ENCODE measurements at places on chromosomes 5 and 9.

DNA sequence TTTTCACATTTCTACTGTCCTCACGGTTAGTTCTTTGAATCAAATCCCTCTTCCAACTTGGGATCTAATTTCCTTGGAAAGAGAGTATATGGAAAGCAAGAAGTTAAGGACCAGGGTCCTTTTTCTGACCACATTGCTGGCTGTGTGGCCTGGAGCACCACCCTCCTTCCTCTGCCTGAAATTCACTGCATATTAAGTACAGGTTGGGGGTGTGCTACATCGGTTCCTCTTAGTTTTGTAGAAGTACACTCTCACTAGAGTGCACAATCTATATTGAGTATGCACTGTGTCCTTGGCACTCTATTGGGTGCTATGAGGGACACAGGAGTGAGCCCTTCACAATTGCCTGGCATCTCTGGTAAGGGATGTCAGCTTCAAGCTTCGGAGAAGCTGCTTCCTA, 53.8 kb upstream of the KLF9 start:
- no peak for DNase-seq

GRCh38 chr9:5762421-5762820, 70.5 kb downstream of the ERMP1 start:
- no peak for DNase-seq

GRCh38 chr5:153573326-153574033, 83.0 kb downstream of the GRIA1 start:
- DNase-seq = no peak

DNA sequence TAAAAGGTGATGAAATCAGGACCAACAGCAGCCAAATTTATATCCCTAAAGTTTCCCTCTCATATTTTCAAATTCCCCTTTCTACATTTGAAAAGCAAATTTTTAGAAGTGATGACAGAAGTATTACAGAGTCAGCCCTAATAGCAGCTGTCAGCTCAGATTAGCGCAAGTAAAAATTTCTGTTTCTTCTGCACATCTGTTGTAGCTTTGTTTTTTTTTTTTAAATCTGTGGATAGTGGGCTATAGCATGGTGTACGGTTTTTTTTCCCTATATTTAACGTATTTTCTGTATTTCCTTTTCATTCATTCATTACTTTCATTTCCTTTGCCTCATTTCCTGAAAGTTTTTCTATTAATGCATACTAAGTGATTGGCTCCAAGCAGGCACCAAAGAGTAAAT, 99.1 kb downstream of the MACIR start:
- DNase-seq = no peak

GRCh38 chr5:163861670-163862069, 356.3 kb downstream of the MAT2B start:
- no peak for DNase-seq

- no peak for DNase-seq
Observed at GRCh38 chr9:84103651-84104377, 123.2 kb downstream of the RMI1 start.

GRCh38 chr5:63070001-63070400, 491.4 kb downstream of the LRRC70 start:
- no peak for DNase-seq

- no peak for DNase-seq
Observed at GRCh38 chr9:99681113-99681512, 140.6 kb upstream of the NR4A3 start.

- DNase-seq = no peak
Observed at GRCh38 chr5:75651575-75652238, 40.5 kb downstream of the ANKDD1B start.

DNA sequence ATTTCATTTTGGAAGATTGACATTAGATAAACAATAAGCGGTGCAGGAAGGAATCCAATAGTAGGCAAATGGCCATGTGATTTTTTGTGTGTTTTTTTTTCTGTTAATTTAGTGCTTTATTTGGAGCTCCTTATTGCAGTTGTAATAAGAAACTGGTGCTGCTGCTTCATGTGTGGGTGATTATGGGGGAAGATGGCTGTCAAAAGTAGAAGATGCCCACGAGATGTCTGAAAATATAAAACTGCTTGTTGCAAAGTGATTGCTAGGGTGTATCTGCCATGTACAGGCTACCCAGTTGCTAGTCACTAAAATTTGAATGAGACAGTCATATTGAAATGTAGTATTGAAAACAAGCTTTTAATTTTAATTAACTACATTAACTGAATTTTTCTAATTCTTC, 216.7 kb upstream of the FTMT start:
- DNase-seq = no peak

DNA sequence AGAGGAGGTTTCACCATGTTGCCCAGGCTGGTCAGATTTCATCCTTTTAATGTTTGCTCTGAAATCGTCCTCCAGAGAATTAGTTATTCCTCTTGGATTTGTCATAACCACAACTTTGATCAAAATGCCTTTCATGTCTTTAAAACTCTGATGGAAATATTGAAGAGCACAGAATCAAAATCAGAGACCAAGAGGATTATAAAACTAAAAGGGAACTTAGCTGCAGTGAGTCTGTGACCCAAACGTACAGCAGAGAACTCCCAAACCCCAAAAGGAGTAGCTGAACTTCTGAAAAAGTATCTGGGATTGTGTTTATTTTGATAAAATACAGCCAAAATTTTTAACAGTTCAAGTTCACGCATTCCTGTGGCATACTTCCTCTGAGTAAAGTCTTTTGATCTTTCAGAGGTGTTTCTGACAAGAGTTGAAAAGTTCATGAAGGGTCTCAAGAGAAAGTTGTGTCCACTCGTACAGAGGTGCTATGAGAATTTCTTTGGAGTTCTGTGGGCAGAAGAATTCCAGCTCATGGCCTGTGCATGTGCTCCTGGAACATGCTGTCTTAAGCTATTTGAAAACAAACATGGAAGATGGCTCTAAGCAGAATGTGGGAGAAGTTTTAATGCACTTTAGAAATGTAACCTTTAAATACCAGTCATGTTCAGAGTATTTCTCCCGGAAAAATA, 124.0 kb downstream of the ESM1 start:
- DNase-seq = no peak

DNA sequence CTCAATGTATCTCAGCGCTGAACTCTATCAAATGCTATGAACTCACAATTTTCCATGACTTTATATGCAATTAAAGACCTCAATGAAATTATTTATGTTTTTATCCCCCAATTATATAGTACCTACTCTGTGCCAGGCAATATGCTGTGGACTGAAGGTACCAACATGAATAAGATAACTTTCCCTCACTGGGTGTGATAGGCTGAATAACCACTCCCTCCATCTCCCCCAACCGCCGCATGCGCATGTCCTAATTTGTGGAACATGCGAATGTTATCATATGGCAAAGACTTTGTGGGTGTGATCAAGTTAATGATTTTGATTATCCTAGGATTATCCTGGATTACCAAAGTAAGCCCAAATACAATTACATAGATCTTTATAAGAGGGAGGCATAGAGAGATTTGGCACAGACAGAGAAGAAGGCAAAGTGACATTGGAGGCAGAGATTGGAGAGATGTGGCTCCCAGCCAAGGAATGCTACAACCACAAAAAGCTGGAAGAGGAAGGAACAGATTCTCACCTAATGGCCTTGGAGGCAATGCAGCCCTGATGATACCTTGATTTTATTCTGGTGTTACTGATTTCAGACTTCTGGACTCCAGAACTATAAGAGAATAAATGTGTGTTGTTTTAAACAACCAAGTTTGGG, 149.1 kb upstream of the VCAN start:
- DNase-seq = no peak

DNA sequence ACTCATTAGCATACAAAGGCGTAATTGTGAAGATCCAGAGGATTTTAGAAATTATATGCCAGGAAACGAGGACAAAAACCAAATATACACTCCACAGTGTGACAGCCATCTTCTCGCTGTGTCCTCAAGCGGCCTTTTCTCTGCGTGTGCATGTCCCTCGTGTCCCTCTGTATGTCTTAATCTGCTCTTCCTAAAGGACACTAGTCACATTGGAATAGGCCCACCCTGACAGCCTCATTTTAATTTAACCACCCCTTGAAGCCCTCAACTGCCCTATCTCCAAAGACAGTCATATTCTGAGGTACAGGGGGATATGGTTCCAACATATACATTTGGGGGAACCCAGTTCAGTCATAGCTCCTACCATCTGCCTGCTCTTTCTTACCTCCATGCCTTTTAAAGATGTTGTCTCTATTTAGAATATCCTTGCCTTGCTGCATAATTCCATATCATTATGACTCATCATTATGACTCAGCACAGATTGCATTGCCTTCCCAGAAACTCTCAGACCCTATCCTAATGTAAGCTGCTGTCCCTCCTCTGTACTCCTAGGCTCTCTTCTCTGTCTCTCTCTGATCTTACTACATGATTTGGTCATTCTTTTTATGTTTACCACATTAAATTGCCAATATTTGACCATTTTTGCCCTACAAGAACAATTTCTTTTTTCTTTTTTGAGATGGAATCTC, 210.9 kb downstream of the AOPEP start:
- no peak for DNase-seq

- no peak for DNase-seq
Observed at GRCh38 chr9:1269533-1270315, 219.6 kb downstream of the DMRT2 start.

- DNase-seq = no peak
Observed at GRCh38 chr9:21985964-21986667, 8.1 kb downstream of the CDKN2A start.

DNA sequence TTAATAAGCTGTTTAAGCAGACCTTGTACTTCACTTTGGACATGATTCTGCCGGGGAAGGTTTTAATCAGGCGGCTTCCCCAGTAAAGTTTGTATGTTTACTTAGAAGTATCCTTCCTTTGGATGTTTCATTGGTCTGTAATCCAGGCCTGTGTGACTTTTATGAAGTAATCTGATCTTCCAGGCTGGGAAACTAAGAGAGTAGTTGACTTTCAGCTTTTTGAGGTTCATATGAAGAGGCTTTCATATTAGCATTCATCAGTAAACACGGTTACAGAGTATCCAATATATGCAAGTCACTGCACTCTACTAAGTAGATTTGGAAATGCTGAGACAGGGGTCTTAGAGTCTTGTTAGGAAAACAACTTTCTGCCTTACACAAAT, 1.1 kb downstream of the DNAJC21 start:
- no peak for DNase-seq

DNA sequence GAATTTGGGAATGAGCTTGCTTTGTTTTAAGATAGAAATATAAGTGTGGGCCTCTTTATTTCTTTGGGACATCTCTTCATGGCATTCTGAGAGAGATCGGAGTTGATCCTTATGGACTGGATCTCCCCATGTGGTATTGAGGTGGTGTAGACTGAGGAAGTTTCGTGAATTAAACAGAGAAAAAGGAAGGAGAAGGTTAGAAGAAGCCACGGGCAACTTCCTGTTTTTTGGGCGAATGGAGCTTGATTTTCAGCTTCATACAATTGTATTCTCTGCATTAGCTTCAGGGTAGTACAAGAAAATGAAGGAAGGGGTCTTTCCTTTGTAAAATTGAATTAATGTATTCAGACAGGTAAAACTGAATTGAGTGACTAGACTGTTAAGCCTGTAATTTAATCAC, 70.5 kb upstream of the HMHB1 start:
- DNase-seq = no peak

DNA sequence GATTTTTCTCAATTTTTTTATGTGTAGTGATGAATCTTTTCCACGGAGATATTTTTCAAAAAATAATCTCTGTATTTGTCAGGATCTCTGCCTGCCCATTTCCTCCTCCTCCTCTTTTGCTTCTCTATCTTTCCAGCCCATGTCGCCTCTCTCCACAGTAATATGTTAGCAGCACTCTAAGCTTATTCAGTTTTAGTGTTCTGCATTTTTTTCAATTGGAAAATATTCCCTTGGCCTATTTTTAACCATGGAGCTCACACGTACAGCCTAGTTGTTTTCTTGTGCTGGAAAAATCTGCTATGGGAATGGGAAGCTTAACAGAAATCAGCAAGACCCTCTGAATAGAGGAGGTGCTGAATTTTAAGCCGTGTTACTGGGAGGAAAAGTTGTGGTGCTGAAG, 16.3 kb downstream of the TRPC7 start:
- no peak for DNase-seq

DNA sequence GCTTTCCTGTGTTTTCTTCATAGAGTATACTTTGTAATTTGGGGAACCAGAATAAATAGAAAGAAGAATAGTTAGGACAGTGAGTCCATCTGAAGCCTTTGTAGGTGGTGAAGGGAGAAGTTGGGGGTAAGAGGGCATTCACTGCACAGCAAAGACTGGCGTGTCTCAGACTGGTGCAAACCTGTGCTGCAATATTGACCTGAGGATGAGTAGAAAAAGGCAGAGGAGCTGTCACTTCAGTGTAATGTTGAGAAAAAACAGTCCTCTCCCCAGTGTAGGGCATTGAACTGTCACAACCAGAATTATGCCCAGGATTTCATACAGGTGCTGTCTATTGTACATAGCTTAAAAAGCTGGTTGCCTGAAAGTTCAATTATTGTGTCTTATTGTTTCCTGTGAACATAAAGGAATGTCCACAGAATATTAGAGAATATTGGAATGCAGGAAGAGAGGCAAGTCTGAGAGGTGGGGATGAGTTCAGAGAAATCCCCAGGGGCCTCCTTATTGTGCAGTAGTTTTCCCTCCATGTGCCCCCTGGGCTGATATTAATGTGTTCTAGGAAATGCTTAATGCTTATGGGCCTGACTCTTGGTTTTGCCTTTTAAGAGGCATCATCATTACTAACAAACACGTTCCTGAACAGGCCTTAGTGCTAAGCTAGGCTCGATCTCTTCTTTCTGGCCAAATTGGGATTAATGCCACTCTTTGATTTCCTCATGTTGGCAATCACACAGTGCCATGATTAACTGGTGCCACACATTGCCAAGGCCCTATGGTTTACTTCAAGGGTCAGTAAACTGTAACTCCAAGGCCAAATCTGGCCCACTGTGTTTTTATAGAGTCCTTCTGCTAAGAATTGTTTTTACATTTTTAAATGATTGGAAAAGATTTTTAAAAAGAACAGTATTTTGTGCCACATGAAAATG, 34.0 kb downstream of the DAPK1 start:
- no peak for DNase-seq

DNA sequence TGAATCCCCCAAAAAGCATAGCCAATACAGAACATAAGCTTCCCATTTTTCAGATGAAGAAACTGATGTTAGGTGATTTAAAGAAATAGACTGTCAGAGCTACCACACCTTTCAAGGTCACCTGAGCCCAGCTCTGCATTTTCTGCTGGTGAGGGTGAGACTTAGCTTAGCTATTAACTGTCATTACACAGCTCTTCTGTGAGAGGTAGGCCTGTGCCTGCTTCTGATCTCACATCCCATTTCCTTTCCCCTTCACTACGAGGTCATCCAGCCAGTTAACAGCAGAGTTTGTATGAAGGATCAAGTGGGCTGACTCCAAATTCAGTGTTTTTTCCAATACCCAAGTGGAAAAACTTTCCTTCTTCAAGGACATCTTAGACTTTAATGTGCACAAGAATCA, 528.6 kb upstream of the CLINT1 start:
- no peak for DNase-seq

DNA sequence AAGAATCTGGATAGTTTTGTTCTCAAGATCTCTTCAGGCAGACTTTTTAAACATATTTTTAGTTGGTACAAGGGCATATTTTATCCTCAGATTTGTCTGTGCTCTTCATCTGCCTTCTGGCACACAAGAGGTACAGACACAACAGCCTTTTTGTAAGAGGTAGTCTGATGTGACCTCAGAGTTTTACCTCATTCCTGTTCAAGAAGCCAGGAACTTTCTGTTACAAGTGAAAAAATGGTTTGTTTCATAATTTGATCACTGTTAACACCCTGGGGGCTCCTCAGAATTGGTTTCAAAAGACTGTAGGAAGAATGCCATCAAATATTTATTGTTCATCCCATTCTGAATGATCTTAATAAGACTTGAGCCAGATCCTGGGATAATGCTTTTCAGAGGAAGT, 136.7 kb downstream of the PRKACG start:
- DNase-seq = no peak

Data from CD4-positive, alpha-beta T cell treated with Interleukin-10 for 1 hour (primary cell).